ENCODE measurements at places on chromosomes 16 and 17. TPM values are rescaled to one million over a fixed set of nuclear protein-coding genes. Genes with fewer than 3 reads are reported as not detected.

GRCh38 chr17:58968426-58969061 lies 138.1 kb downstream of the TRIM37 start:
- no peak for DNase-seq

Gene MT1A
- not detected for polyA plus RNA-seq

DNA sequence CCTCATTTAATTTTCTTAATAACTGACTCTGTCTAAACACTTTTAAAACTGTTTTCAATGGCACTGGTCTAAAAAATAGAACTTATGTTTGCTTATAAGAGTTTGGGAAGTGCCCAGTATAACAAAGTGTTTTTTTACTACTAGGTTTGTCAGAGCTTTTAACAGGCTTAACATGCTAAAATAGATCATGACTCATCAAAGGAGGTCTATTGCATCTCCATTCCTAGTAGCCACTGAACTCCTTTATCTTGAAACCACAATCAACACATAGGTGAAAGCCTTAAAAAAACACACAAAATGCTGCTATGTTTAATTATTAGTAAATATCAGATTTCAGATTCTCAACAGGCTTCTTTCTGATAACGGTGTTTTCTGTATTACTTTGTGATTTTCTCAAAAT lies 196.4 kb upstream of the KIF2B start:
- no peak for DNase-seq

GRCh38 chr17:38541281-38541680 lies 64.5 kb downstream of the SRCIN1 start:
- DNase-seq, result no peak

DNA sequence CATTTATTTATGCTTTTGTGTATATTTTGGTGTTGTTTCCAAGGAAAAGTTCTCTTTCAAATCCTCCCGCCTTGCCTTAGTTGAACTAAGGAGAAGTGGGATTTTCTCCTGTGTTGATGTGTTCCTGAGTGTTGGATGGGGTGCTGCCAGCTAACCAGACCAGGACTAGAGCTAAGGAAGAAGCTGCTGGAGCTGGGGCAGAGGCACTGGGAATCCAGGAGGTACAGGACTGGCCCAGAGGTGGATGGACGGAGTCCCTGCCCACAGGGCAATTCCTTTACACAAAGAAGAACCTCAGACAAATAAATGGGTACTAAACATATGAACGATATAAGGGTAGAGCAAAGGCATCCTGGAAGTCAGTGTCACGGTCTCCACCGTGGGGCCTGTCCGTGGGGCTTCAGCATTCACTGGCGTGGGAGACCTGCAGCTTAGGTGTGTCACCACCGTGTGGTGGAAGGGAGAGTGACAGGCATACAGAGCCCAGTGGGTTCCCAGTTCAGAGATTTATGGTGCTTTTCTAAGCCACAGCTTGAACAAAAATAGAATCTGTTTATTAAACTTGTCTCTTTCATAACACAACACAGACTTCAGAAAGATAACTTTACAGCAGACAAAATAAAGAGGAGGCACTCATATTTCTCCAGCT lies 270.7 kb downstream of the NTN1 start:
- DNase-seq, result no peak

Gene RBFOX1
- 2.5 TPM for polyA plus RNA-seq

Gene CCT6B
- polyA plus RNA-seq, result 5.8 TPM

DNA sequence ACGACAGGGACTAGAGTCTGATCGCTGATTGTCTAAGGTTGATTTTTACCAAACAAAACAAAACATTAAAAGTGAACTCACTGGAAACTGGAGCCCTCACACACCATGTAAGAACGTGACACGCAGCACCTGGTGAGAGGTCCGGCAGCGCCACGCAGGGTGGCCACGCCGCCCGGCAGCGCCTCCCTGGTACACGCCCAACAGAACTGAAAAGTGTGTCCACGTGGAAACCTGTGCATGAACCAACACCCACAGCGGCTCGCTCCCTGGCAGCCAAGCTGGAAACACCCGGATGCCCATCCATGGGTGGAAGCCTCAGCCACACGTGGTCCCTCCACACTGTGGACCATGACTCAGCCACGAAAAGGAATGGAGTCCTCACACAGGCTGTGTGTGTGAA lies 9.1 kb downstream of the GALNS start:
- no peak for DNase-seq

- DNase-seq, result no peak
Observed at GRCh38 chr17:58436245-58436644, 18.9 kb upstream of the RNF43 start.

Gene NPIPB2
- 0.65 TPM for polyA plus RNA-seq
